Inflammatory macrophage (primary cell): ENCODE measurements at places on chromosomes 2 and 18.

DNA sequence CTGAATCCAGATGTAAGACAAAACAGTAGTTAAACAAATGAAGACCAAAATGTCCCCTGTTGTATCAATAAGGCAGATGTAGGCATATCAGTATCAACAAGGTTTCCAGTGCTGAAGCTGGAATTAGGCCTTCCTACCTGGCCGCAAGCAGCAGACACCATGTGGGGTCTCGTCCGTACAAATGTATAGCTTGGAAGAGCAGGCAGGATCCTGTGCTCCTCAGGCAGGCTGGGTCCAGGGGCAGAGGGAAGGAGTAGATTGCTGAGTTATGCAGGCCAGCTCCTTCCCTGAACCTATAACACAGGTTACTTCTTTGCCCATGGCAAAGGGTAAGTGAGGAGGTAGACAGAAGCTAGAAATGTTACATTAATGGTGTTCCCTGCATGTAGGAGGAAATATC lies 23.5 kb downstream of the NTSR2 start:
- no peak for DNase-seq

GRCh38 chr2:112483042-112483473 lies 1.1 kb downstream of the TTL start:
- peak; percentile 16 for DNase-seq

- DNase-seq, result no peak
These were observed 280.9 kb upstream of the NT5C1B start for GRCh38 chr2:18870307-18870706.

- no peak for DNase-seq
These were observed 71.9 kb downstream of the ADD2 start for GRCh38 chr2:70696142-70696541.

DNA sequence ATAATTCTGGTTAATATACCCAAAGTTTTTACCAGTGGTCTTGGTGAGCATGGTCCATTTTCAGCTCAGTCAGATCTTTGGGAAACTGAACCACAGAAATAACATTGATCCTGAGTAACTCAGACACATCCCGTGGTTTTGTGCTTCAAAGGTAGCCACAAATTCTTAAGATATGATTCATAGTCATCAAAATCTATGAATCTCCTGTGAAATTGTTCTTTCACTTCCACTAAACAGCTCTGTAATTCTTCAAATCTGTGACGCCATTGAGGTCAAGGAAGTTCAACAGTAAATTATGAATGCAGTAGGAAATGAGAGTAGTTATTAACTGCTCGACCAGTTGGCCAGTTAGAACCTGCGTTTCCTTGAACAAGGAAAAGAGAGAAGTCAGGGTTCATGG lies 147.3 kb downstream of the IRS1 start:
- peak; percentile 9 for DNase-seq

- no peak for DNase-seq
These were observed 36.6 kb downstream of the SCTR start for GRCh38 chr2:119487434-119488244.

GRCh38 chr2:32851777-32852439 lies 94.8 kb upstream of the LTBP1 start:
- no peak for DNase-seq

DNA sequence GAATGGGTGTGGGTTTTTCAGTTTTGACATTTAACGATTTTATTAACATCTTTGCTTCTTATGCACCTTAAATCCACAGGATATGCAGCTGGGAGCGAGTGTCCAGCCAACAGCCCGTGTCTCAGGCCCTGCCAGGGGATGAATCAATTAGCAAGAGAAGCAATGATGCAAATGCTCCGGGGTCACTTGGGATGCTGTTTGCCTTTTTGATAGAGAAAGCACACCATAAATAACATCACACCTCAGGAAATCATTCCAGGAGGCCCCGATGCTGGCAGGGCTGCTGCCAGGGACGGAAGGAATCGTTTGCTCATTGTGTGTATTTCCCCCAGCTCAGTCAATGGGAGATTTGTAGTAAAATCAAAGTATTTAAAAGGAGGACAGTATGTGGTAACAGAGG lies 394.0 kb upstream of the HNRNPA3 start:
- DNase-seq, result no peak
